ENCODE measurements at places on chromosomes 16 and 17. TPM values are rescaled to one million over a fixed set of nuclear protein-coding genes. Genes with fewer than 3 reads are reported as not detected.

Gene PYDC1
- polyA plus RNA-seq = not detected

Gene NPIPA5
- polyA plus RNA-seq = 41.3 TPM

Gene PKMYT1
- 15.7 TPM for polyA plus RNA-seq

Gene EMC6
- 23.9 TPM for polyA plus RNA-seq

Gene FSCN2
- polyA plus RNA-seq = 1.2 TPM

Gene MVD
- 27.5 TPM for polyA plus RNA-seq

- no peak for DNase-seq
Measured at GRCh38 chr17:34146440-34147043, 108.5 kb upstream of the CCL2 start.

- DNase-seq = no peak
Measured at GRCh38 chr16:47779201-47780016, 318.3 kb downstream of the PHKB start.

GRCh38 chr16:51095084-51095881, 55.8 kb downstream of the SALL1 start:
- DNase-seq = no peak

- DNase-seq = no peak
Measured at GRCh38 chr17:17565471-17566339, 25.8 kb downstream of the PEMT start.

DNA sequence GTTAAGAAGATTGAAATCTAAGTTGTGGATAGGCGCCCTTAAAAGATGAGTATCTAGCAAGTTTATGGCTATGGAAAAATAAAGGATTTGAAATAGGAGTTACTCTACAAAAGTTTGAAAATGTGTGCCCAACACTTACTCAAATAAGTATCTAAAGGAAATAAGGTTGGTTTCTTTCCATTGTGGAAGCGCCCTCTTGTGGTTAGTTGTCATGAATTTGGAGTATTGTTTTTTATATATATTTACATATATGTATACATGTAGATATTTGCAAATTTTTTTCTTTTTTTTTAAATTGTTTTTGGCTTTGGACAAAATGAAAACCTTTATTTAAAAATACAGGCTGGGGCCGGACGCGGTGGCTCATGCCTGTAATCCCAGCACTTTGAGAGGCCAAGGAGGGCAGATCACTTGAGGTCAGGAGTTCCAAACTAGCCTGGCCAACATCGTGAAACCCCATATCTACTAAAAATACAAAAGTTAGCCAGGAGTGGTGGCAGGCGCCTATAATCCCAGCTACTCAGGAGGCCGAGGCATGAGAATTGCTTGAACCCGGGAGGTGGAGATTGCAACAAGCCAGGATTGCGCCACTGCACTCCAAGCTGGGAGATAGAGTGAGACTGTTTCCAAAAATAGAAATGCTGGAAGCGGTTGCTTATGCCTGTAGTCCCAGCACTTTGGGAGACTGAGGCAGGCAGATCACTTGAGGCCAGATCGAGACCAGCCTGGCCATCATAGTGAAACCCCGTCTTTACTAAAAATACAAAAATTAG, 24.0 kb upstream of the VPS4A start:
- DNase-seq = peak; percentile 39

DNA sequence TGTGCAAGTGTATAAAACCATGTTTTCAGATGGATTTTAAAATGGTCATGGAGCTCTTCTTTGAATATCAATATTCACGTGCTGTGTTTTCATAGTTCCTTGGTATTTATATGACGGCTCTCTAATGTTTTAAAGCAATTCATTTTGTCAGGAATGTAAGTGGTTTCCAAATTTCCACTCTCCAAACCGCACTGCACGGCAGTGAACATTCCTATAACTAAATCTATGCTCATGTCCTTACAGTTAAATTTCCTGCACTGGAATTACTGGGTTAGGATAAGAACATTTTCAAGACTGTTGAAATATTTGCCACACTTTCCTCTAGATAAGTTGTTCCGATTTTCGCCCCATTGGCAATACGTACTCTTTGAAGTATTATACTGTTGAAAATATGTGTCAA, 398.9 kb downstream of the PMP22 start:
- no peak for DNase-seq

DNA sequence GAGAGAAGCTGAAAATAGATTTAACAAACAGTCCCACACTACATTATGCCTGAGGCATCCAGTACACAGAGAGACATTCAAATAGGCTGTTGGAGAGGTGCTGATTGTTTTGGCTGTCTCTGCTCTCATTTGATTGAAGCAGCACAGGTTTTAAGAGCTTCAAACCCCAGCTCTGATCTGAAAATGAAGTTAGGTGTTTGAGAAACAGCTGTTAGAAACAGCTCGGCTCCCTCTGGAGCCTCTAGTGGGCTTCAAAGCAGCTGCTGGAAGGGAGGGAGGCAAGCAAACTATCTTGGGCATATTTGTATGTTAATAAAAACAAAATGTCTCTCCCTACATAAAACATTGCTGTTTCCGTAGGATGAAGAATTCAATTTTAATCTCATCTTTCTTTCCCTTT, 607.3 kb upstream of the GOT2 start:
- DNase-seq = no peak

- no peak for DNase-seq
Measured at GRCh38 chr17:60630352-60630751, 30.4 kb downstream of the PPM1D start.

DNA sequence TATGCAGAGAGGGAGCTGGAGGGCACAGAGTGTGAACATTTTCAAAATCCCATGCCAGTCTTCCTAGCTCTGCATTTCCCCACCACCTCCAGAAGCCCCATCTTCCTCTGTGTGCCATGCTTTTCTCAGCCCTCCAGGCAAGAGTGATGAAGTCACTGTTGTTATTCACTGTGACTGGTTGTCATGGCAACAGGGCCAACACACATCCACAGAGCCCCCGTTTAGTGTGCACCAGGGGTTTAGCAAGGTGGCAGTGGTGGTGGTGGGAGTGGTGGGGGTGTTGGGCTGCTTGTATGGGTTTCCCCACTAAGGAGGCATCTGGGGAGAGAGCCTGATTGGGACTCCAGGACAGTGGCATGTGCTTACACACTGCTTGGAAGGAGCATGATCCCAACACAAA, 309.9 kb upstream of the ASIC2 start:
- DNase-seq = no peak

- DNase-seq = no peak
Measured at GRCh38 chr17:44747566-44747965, 11.2 kb upstream of the ADAM11 start.

DNA sequence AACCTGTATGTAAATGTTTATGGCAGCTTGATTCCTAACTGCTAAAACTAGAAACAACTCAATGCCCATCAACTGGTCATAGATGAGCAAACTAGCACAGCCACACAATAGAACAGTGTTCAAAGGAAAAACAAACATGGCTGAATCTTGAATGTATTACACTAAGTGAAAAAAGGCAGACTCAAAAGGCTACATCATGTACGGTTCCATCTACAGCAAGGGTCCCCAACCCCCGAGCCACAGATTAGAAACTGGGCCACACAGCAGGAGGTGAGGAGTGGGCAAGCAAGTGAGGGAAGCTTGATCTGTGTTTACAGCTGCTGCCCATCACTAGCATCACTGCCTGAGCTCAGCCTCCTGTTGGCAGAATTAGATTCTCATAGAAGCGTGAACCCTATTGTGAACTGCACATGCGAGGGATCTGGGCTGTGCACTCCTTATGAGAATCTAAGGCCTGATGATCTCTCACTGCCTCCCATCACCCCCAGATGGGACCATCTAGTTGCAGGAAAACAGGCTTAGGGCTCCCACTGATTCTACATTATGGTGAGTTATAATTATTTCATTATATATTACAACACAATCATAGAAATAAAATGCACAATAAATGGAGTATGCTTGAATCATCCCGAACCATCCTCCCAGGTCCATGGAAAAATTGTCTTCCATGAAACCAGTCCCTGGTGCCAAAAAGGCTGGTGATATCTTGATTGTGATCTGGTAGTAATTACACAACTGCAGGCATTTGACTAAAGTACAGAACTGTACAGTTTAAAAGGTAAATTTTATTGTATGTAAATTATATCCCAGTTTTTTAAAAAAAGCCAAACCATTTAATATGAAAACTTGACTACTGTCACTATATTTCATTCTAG, 7.7 kb downstream of the CEP20 start:
- DNase-seq = no peak

DNA sequence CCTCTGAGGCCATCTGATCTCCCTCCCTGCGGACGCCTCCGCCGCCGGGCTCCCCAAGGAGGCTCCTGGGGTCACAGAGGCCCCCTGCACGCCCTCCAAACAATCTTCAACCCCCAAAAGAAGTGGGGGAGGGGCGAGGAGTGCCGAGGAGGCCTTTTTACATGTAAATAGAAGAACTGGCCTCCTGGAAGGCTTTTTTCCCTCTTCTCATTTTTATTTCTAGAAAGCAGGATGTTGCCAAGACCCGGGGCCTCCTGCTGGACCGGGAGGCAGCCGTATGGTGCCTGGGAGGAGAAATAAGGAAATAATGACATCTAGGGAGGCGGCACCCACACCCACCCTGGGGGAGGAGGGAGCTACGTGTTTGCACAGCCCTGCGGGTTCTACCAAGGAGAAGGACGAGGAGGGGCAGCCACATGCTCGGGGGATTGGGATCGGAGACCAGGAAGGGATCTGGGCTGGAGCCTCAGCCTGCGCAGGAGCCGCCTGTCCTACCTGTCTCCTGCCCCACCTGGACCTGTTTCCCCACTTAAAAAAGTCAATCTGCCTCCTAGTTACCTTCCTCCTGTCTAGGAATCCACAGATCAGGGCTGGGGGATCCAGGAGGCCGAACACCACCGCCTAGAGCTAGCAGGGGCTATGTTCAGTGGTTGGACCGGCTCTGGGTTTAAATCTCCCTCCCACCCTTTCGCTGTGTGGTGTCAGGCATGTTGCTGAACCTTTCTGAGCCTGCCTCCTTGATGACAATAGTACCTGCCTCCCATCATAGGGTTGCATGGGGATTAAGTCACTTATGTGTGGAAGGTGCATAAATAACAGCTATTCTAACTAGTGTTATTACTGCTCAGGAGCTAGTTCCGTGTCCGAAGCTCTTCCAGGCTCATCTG, 175.7 kb upstream of the GSE1 start:
- no peak for DNase-seq

- DNase-seq = no peak
Measured at GRCh38 chr16:67384778-67385510, 8.4 kb downstream of the TPPP3 start.

GRCh38 chr17:81941484-81942166, 4.5 kb upstream of the PYCR1 start:
- no peak for DNase-seq

DNA sequence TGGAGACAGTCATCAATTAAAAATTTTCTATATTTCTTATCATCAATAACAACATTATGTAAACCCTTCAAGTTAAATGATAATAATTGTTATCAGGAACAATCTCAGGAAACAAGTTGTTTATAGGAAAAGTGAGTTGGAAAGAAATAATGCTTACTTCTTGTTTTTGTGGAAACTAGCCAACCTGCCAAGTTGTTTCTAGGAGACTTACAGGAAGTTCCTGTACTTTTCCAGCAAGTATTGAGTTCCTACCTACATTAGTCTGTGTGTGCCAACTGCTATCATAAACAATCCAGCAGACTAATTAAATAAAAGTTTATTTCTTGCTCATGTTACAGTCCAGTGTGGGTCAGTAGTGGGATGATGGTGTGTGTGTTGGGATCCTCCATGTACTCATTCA, 1.6 kb upstream of the CCL14 start:
- DNase-seq = no peak

Measured in left renal pelvis (tissue), 4 donors.